Activated CD4-positive, alpha-beta memory T cell treated with anti-CD3 and anti-CD28 coated beads, Interleukin-2, amount 10 ng/mL, durations not matched to agents 7 days and 5 days (primary cell): ENCODE measurements at places on chromosomes 11 and 22.

- peaks cover 47% of the 10 kb centered on the region for H3K4me1 ChIP-seq
- H3K27ac ChIP-seq: peak overlapping the region; percentile 75
These were observed 104.0 kb downstream of the PDE2A start for GRCh38 chr11:72569966-72570892.

DNA sequence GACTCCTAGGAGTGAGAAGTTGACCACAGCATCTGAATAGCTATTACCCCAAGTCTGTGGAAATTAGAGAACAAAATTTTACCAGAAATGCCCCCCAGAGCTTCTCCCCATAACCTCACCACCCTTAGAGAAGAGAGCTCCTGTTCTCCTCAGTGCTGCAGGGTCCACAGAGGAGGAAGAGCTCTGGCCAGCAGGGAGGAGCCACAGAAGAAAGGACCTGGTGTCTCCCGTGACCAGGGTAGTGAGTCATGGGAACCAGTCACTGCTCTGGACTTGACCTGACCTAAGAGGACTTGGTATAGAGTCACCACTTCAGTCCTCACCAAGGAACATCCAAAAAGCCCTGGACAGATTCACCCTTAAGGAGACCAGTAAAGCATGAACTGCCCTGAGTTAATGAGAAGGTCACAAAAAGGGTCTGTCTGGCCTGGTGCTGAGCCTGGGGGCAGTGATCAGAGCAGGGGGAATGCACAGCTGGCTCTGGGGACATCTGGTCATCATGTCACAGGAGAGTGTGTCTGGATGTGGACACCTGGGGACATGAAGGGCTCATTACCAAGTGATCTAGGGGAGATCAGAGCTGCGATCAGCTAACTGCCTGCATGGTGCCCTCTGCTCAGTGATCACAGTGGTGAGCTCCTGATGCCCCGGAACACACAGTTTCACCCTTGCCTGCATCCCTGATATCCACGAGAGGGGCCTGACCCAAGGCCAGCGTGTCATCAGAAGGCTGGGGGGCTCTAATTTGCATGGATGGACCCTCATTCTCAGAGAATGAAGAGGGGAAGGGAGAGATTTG lies 103.3 kb upstream of the TOP3B start:
- no peak overlapping the region for H3K4me3 ChIP-seq
- no peaks in the 10 kb centered on the region for H3K36me3 ChIP-seq
- peaks cover 35% of the 10 kb centered on the region for H3K27me3 ChIP-seq
- no peaks in the 10 kb centered on the region for H3K4me1 ChIP-seq
- DNase-seq: no peak

DNA sequence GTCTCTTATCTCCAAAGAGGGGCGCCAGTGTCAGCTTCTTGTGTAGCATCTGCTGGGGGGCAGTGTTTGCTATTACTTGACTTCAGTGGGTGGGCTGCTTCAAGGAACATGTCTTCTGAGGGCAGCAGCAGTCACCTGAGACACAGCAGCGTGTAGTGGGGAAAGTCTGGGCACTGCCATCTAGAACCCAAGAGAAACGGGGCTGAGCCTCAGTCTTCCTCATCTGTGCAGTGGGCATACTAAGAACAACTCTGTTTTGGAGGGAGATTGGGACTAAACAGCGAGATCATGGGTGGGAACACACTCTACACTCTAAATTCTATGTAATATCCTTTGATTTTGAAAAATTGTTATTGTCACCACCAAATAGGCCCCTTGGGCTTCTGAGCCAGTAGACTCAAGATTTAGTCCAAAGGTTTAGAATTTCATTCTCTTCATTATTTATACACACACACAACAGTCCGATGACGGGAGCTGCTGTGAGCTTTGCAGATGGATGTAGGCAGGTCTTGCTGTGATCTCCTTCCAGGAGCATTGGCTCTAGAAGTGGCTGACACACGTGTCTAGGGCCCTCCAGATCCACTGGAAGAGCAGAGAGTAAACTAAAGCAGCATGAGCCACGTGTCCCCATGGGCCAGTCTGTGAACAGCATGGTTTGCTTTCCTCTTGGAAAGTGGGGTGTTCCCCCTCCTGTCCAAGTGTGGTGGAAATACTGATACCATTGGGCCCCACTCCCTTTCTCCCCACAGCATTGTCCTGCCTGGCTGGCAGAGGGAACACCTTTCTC lies 51.8 kb downstream of the TRAF6 start:
- peaks cover 9% of the 10 kb centered on the region for H3K27me3 ChIP-seq
- peaks cover 24% of the 10 kb centered on the region for H3K36me3 ChIP-seq

DNA sequence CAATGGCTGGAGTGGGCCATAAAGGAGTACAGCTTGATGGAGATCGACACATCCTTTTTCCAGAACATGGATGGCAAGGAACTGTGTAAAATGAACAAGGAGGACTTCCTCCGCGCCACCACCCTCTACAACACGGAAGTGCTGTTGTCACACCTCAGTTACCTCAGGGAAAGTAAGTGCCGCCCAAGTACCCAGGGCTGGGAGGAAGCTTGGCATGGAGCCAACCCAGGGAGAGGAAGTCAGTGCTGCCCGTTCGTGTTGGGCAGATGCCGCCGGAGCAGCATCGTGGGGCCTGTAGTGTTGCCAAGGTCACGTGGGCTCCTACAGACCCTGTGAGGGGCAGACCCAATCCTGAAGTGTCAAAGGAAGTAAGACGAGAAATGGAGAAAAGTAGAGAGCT lies 78.9 kb downstream of the FLI1 start:
- H3K4me1 ChIP-seq: peaks cover 50% of the 10 kb centered on the region
- peak overlapping the region; percentile 75 for H3K27ac ChIP-seq
- H3K4me3 ChIP-seq: no peak overlapping the region
- H3K27me3 ChIP-seq: no peaks in the 10 kb centered on the region
- peaks cover 89% of the 10 kb centered on the region for H3K36me3 ChIP-seq

DNA sequence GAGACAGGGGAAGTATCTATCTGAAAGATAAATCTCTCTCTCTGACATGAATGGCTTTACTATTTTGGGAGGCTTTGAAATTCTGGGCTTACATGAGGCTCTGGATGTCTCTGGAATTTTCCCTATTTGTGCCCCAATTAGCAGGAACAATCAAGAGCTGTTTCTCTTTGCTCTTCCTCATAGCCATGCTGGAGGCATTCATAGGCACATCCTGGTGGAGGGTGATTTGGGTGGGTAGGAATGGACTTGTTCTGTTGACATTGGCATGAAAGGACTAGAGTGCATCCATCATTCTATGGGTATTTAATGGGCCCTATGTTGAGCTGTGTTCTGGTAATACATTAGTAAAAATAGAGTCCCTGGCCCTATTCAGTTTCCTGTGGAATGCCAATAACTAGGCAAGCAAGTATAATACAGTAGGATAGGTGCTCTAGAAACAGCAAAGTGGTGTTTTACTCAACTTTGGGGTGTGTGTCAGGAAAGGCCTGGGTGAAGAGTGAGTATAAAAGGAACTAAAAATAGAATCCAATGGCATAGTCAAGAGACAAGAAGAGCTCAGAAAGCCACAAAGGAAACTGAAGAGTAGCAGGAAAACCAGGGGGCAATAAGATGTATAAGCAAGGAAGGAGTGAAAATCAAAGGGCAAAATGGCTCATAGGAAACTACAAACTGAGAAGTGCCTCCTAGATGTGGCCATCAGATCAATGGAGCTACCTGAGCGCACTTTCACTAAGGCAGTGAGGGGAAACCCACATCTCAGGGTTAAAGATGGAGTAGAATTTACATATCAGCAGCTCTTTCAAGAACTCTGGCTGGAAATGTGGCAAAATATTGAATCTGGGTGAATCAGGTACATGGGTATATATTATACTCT lies 45.0 kb downstream of the CWC15 start:
- H3K4me3 ChIP-seq: no peak overlapping the region
- no peaks in the 10 kb centered on the region for H3K27me3 ChIP-seq
- H3K27ac ChIP-seq: no peak overlapping the region
- DNase-seq: no peak
- H3K36me3 ChIP-seq: peaks cover 14% of the 10 kb centered on the region
- H3K4me1 ChIP-seq: peaks cover 22% of the 10 kb centered on the region

GRCh38 chr11:96817482-96818399 lies 427.9 kb downstream of the JRKL start:
- H3K36me3 ChIP-seq: no peaks in the 10 kb centered on the region
- no peak for DNase-seq
- H3K27me3 ChIP-seq: no peaks in the 10 kb centered on the region

DNA sequence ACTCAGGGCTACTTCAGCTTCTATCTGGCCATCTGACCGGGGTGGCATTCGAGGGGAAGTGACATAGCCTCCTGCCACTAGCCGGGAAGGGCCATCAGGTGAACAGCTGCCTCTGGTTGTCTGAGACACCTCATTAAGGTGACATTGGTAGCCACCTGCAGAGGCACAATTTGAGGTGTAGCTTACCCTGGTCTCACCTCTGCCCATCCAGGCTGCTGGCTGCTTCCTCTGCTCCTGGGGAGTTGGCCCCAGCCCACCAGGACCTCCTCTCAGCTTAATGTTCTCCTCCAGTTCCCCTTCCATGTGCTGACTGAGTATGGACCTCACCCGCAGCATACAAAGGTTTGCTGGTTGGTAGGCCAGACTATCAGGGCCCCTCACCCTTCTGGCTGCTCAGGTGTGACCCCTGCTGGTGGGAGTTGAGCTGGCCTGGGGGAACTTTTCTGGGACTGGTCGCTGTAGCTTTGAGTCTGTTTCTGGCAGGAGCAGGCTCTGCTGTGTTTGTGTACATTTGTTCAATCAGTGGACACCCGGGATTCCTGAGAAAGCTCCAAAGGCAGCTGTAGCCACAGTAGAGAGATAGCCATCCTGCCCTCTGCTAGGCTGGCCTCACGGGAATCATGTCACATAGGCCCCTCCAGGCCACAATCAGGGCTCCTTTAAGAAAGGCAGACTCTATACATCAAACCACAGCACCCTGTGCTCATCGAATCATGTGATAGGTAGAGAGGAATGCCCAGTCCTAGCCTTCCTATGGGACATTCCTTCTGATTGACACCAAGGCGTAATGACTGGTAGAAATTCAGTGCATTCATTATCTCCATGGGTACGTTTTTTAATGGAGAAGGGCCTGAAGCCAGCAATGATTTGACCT lies 295.1 kb upstream of the PLET1 start:
- DNase-seq: peak; percentile 74
- no peaks in the 10 kb centered on the region for H3K36me3 ChIP-seq
- peaks cover 4% of the 10 kb centered on the region for H3K4me1 ChIP-seq
- H3K4me3 ChIP-seq: no peak overlapping the region
- no peak overlapping the region for H3K27ac ChIP-seq

GRCh38 chr11:67670316-67671210 lies 3.9 kb downstream of the ALDH3B2 start:
- H3K27me3 ChIP-seq: peaks cover 4% of the 10 kb centered on the region
- no peak overlapping the region for H3K4me3 ChIP-seq
- no peak for DNase-seq
- H3K36me3 ChIP-seq: no peaks in the 10 kb centered on the region

DNA sequence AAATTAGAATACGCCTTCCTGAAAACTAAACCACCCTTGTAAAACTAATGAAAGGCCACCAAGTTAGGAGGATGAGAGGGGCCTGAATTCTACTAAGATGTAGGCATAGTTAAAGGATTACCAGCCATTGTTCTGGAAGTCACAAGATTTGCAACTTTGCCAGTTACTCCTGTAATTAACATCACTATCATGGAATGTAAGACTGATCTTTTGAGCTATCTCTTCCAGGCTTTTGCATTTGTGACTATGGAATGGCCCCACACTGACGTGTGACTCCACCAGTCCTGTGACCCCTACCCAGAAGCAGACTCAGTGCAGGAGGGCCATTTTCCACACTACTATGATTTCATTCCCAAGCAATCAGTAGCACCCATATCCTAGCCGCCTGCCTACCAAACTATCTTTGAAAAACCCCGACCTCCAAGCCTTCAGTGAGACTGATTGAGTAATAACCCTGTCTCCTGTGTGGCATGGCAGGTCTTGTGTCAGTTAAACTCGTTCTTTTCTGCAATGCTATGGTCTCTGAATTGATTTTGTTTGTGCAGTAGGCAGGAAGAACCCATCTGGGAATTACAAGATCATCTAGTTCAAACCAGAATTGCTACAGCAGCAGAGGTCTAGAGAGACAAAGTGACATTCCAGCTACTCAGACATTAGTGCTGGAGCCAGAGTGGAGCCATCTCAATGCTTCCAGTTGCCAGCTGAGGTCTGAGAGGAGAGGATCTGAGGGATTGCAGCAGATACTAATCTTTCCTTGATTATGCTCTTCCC lies 1.9 kb upstream of the CTSF start:
- peaks cover 26% of the 10 kb centered on the region for H3K27me3 ChIP-seq
- H3K36me3 ChIP-seq: no peaks in the 10 kb centered on the region
- no peak overlapping the region for H3K4me3 ChIP-seq
- no peak overlapping the region for H3K27ac ChIP-seq
- no peak for DNase-seq

- no peaks in the 10 kb centered on the region for H3K4me1 ChIP-seq
- H3K4me3 ChIP-seq: no peak overlapping the region
- H3K36me3 ChIP-seq: no peaks in the 10 kb centered on the region
- no peak overlapping the region for H3K27ac ChIP-seq
- H3K27me3 ChIP-seq: peaks cover 4% of the 10 kb centered on the region
These were observed 81.5 kb downstream of the STK33 start for GRCh38 chr11:8512547-8512946.

GRCh38 chr22:29765905-29766631 lies 739 bp downstream of the ZMAT5 start:
- peak overlapping the region; percentile 79 for H3K27ac ChIP-seq
- H3K36me3 ChIP-seq: peaks cover 27% of the 10 kb centered on the region
- peaks cover 37% of the 10 kb centered on the region for H3K4me1 ChIP-seq
- H3K27me3 ChIP-seq: no peaks in the 10 kb centered on the region

DNA sequence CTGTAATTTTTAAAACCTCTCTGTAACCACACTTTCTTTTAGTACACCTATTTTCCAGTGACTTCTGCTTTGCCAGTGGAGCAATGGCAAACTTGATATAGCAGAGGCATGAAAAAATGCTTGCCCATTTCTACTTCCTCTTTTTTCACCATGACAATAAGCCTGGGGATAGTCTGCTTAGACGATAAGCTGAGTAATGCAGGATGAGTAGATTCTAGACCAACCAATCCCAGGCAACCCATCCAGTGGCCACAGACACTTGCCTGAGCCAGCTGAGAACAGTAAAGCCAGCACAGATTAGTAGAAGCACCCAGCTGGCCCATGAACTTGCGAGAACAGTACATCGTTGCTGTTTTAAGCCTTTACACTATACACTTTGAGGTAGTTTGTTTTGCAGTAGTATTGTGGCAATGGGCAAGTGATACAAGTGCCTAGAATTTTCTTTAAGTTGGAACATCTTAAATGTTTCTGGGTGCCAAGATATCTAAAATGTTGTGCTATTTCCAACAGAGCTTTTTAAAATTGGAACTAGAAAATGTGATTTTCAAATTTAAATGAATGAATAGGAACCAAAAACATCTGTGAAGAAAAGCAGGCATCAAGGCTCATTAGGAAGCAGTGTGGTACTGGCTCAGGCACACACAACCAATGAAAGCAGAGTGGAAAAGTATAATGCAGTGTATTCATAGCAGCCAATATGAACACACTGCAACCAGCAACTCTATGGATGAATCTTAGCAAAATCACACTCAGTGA lies 37.7 kb downstream of the DDI1 start:
- no peaks in the 10 kb centered on the region for H3K4me1 ChIP-seq
- no peaks in the 10 kb centered on the region for H3K36me3 ChIP-seq
- H3K4me3 ChIP-seq: no peak overlapping the region
- H3K27me3 ChIP-seq: no peaks in the 10 kb centered on the region
- DNase-seq: no peak

GRCh38 chr11:125242141-125242775 lies 77.7 kb downstream of the PKNOX2 start:
- no peak overlapping the region for H3K27ac ChIP-seq
- H3K36me3 ChIP-seq: no peaks in the 10 kb centered on the region
- no peaks in the 10 kb centered on the region for H3K4me1 ChIP-seq
